ENCODE measurements at places on chromosomes 13 and 19. TPM values are rescaled to one million over a fixed set of nuclear protein-coding genes. Genes with fewer than 3 reads are reported as not detected.

The BCL2L12 gene
- 7.5 TPM for total RNA-seq

The C5AR2 gene
- not detected for total RNA-seq

The PDCD2L gene
- total RNA-seq, result 28.0 TPM

The CNN1 gene
- 2.0 TPM for total RNA-seq

The ZNF628 gene
- 2.6 TPM for total RNA-seq

The UTP14C gene
- 13.2 TPM for total RNA-seq

The ITGBL1 gene
- total RNA-seq, result 4.7 TPM

The BORA gene
- total RNA-seq, result 10.1 TPM

The PSG3 gene
- total RNA-seq, result not detected

The DCLK1 gene
- 3.2 TPM for total RNA-seq

The ZFP28 gene
- 4.6 TPM for total RNA-seq

The ZFP82 gene
- total RNA-seq, result 4.2 TPM
